Activated T-helper 17 cell treated with anti-CD3 and anti-CD28 coated beads, Interleukin-2, amount 50 U/mL, for 72 hours (primary cell): ENCODE measurements at places on chromosomes 2 and 18. TPM values are rescaled to one million over a fixed set of nuclear protein-coding genes. Genes with fewer than 3 reads are reported as not detected.

CCDC74B gene
- total RNA-seq = 1.3 TPM

MC4R gene
- not detected for total RNA-seq

ABCB11 gene
- not detected for total RNA-seq

PRKAG3 gene
- total RNA-seq = not detected

IL1R1 gene
- total RNA-seq = 68.1 TPM

FRZB gene
- total RNA-seq = not detected
